ENCODE measurements at places on chromosomes 2 and 18.

DNA sequence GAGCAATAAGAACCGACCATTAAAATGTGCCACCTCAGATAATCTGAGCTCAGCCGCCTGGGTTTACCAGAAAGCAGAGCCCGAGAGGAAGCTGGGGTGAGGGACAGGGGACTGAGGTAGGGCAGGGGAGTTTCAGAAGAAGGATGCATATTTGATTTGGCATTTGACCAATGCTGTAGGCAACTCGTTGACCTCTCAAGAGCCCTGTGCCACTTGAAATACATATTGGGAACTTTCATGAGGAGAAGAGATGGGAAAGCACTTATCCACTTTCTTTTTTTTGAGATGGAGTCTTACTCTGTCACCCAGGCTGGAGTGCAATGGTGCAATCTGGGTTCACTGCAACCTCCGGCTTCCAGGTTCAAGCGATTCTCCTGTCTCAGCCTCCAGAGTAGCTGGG lies 148.4 kb upstream of the SPRED2 start:
- DNase-seq = no peak

DNA sequence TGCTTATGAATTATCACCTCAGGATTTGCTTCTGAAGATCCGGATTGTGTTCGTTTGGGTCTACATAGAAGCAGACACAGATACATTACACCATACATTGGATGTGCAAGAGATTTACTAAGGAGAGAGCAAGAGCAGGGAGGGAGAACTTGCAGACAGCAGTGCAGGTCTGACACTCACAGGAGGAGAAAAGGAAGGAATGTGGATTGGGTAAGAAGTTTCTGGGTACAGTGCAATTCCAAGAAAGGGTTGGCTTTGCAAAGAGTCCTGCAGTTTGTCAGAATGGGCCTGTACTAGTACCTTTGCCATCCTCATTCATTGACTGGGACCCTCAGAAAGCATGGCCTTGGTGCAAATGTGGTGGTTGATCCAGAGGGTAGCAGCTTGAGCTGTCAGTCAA lies 4.8 kb upstream of the THOC1 start:
- DNase-seq = no peak

GRCh38 chr2:168434146-168434545 lies 21.9 kb upstream of the CERS6 start:
- DNase-seq = peak; percentile 91

- no peak for DNase-seq
Observed at GRCh38 chr2:6826081-6826913, 39.4 kb downstream of the CMPK2 start.

GRCh38 chr18:41457765-41458326 lies 497.2 kb upstream of the PIK3C3 start:
- no peak for DNase-seq

DNA sequence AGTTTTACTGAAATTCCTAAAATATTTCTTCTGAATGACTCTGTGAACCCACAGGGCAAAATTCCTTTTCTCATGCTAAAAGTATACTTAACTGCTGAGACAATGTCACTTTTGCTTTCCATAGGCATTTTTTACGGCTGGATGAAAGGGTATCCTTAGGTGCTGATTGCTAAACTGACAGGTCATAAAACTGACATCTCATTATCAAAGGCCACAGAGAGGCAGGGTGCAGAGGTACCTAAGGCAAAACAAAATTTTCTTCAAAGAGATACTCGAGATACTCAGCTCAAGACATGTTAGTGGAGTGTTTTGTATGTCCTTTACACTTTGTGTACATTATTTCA lies 62.0 kb upstream of the WDR75 start:
- DNase-seq = no peak

- no peak for DNase-seq
Observed at GRCh38 chr2:20645301-20645701, 5.6 kb downstream of the HS1BP3 start.

- peak; percentile 90 for DNase-seq
Observed at GRCh38 chr2:61853847-61854563, at the start of gene FAM161A. FAM161A (minus strand) TSS chr2:61854060; CDS start chr2:61854041, 19 bp downstream.

- no peak for DNase-seq
Observed at GRCh38 chr18:6414723-6415417, at the start of gene L3MBTL4. L3MBTL4 (minus strand) TSS chr18:6414911; CDS start chr18:6311625, 103,286 bp downstream.

DNA sequence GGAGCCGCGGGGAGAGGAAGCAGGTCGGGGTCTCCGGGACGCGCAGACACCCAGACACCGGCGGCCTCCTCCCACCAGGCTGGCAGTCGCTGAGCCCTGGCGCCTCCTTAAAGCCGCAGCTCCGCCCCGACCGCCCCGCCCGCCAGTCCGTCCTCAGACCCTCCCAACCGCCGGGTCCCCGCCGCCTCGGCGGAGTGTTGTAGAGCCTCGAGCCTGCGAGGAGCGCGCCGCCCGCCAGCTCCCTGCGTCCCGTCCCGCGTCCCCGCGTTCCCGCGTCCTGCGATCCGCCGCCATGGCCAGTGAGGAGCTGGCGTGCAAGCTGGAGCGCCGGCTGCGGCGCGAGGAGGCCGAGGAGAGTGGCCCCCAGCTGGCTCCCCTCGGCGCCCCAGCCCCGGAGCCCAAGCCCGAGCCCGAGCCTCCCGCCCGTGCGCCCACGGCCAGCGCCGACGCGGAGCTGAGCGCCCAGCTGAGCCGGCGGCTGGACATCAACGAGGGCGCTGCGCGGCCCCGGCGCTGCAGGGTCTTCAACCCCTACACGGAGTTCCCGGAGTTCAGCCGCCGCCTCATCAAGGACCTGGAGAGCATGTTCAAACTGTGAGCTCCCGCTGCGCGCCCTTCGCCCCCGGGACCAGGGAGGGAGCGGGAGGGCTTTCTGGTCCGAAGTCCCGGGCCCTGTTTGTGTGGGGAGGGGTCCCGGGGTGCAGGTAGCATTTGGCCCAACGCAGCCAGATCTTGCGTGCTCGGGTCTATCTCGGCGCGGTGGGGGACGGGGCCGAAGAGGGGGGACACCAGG lies at the start of gene EFHD1:
EFHD1 (plus strand) TSS at position 192 of the 793 bp plus-strand sequence; CDS start at position 293, 101 bp downstream.
- peak; percentile 60 for DNase-seq

DNA sequence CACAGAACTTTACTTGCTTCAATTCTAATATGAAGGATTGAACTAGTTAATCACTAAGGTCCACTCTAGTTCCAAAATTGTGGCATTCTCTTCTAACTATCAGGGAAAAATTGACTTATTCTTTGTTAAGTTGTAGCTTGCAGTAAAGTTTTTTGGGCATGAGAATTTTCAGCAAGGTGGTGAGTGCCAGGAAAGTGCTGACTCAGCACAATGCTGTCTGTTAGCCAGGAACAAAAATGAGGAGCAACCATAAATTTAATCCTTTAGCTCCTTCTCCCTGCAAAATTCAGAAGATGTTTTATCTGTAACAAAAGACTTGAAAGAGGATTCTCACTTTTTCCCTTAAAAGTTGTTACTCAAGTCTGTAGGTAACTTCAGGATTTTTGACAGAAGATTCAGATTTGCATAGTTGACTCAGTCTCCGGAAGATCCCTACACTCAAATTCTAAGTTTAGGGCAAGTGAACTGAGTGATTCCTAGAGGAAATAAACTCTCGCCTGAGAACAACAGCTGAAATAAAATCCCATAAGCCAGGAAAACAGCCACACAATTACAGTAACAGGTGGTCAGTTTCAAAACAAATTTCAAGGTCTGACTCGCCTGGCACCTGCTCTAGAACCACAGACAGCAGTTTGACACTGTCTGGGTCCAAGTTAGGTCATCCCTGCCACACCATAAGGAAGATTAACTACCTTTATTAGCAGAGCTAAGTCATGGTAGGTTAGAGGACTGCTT lies 20.2 kb upstream of the DARS1 start:
- no peak for DNase-seq

GRCh38 chr18:49638209-49638785 lies 76.4 kb downstream of the LIPG start:
- no peak for DNase-seq

DNA sequence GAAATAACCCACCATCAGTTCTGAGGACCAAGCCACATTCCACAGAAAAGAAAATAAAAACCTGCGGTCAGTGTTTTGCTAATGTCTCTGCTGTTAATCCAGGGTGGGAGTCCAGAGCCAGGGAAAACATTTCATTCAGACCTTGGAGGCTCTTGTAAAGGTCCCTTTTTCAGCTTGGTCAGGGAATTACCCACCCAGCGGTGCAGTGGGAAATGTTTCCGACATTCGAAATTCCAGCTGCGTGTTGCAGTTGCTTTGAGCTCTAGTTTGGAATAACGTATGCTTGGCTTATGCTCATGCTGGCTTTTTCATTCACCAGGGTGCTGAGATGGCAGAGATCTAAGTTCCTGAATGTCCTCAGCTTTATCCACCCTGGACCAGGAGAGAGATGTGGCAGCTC lies 219.1 kb downstream of the TRIB2 start:
- no peak for DNase-seq

- peak; percentile 31 for DNase-seq
Observed at GRCh38 chr2:178241844-178242551, 47.7 kb downstream of the OSBPL6 start.

DNA sequence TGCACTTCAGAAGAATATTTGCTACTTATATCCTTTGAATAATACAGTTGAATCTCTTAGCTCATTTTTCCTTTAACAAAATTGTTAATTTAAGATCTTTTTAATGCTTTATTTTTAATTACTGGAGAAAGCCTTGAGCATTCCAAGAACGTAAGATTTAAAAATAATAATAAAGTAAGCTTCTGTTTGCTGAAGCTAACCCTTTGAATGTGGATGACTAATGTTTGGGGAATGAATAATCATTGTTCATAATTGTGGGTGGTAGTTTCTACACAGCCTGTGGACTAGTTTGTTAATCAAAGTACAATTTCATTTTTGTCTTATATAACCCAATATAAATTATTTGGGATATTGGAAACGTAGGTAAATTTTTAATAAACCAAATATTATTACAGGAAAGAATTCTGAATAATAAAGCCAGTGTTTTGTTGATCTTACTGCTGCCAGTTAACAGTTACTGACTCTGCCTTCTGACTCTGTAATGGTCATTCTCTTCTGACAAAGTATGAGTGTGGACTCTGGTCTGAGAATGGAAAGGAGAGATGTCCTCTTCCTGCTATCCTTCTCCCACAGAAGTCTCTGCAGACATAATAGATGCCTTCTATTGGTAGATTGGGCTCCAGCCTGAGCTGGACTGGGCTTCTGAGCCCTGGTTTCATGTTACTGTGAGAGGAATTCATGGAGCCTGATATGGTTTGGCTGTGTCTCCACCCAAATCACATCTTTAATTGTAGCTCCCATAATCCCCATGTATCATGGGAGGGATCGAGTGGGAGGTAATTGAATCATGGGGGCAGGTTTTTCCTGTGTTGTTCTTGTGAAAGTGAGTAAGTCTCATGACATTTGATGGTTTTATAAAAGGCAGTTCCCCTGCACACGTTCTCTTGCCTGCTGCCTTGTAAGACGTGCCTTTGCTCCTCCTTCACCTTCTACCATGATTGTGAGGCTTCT lies 292.7 kb upstream of the SLC39A10 start:
- no peak for DNase-seq

GRCh38 chr2:9288681-9289338 lies 82.2 kb downstream of the ASAP2 start:
- DNase-seq = no peak

DNA sequence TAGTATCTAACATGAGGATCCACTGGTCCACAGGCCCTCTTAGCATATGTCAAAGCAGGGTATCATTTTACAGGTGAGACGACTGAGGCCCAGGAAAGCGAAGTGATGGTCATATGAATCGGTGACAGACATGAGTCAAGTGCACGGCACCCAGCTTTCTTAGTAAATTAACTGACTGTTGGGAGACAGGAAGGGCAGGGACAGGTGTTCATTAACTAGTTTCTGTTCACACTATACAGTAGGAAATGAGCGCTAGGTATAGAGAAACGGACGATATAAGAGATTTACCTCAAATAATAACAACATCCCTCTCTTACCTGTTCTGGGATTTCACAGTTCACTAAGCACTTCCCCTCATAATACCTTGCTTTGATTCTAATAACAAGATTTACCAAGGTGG lies 1.7 kb upstream of the SMARCAL1 start:
- no peak for DNase-seq

DNA sequence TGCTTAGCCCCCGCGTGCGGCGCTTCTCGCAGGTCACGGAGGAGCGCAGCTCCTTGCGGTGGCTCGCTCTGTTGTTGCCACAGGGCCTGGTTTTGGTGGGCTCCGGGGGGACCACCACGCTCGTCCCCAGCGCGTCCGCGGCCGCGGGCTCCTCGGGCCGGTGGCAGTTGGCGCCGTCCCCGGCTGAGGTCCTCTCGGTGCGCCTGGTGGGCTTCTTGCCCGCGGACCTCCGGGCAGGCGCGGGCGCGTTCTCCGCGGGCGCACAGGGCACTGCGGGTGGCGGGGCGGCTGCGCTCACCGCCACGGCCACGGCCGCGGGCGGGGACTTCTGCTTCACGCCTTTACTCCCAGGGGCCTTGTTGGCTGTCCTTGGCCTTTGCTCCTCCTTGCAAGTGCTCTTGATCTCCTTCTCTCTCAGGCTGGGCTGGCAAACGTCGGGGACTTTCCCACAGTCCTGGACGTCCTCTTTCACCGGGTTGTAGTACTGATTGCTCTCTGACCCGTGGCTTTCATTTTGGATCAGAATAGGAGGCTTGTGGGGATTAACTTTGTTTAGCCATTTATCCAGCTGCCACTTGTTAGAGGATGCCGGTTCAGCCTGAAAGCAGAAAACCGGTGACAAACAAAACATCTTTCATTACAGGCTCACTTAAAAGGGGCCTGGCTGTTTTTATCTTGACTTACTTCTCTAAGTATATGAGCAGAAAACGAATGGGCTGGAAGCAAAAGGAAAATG lies 104.0 kb upstream of the REV1 start:
- DNase-seq = no peak

DNA sequence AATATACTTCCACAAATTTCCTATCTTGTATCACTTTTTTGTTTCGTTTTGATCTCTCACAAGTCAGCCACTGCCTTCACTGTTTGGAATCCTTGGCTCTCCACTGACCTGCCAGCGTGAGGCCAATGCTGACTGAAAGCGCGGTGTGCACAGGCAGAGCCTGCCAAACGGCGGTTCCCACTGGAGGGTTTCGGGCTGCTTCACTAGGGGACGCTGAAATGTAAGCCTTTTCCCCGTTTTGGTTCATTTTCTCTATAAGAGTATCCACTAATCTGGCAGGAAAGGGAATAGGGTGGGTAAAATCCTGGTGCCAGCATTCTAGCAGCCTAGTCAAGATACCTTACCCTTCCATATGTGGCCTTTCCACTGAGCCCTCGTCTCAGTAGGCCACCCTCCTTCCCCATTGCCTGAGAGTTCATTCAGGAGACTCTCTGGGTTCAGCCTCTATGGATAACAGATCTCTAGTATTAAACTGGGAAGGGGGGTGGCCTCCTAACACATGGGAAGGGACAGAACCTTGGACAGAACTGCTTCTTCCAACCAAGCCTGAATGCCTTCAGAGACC lies 91.5 kb downstream of the DYM start:
- no peak for DNase-seq

DNA sequence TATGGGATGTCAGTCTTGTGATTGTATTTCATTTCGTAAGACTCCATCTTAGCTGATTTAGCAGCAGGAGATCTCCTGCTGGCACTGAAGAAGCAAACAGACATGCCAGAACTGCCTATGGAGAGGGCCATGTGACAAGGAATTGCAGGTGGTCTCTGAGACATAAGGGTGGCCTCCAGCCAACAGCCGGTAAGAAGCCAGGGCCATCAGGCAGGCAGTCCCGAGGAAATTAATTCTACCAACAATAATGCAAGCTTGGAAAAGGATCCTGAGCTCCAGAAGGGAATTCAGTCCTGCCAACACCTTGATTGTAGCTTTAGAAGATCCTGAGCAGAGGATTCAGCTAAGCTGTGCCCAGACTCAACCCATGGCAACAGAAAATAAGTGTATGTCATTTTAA lies 87.1 kb upstream of the DNAJC10 start:
- no peak for DNase-seq

All from NCI-H1105 (cell line).